ENCODE measurements at places on chromosomes 3 and 15.

DNA sequence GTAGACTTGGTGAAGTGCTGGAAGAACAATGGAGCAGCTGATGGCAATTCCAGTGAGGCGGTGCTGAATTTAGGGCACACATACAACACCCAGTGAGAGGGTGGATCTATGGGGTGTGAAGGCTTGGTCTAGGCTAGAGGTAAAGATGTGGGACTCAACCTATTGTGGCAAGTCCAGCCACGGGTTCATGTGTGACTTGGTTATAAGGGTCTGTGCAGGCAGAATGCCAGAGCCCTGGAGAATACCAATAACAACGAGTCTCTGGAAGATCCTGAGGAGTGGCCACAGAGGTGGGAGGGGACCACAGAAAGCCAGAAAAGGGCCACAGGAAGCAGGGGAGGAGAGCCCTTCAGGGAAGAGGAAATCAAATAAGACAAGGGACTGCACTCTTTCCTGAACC is 55.0 kb downstream of the VGLL4 start:
- no peak for DNase-seq

- no peak for DNase-seq
Observed at GRCh38 chr3:30611613-30612436, 5.4 kb downstream of the TGFBR2 start.

GRCh38 chr3:64299206-64299605 is 73.9 kb upstream of the PRICKLE2 start:
- no peak for DNase-seq

- no peak for DNase-seq
Observed at GRCh38 chr3:142898346-142899213, 9.7 kb upstream of the PCOLCE2 start.

GRCh38 chr3:171149526-171150116 is 123.1 kb upstream of the SLC2A2 start:
- no peak for DNase-seq

DNA sequence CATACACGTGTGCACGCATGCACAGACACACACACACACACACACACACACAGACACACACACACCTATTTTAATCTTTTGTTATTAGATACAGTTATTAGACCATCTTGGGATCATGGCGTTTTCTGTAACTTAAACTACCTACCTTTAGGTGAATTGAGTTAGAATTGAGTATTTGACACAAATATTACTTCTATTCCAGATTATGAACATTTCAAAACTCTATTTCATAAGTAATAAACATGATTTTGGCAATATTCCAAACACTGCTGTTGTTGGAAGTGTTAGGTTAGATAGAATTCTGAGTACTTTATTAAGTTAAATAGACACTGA is 65.6 kb downstream of the GLCE start:
- DNase-seq = no peak

- no peak for DNase-seq
Observed at GRCh38 chr3:107394502-107394901, 17.3 kb downstream of the CCDC54 start.

DNA sequence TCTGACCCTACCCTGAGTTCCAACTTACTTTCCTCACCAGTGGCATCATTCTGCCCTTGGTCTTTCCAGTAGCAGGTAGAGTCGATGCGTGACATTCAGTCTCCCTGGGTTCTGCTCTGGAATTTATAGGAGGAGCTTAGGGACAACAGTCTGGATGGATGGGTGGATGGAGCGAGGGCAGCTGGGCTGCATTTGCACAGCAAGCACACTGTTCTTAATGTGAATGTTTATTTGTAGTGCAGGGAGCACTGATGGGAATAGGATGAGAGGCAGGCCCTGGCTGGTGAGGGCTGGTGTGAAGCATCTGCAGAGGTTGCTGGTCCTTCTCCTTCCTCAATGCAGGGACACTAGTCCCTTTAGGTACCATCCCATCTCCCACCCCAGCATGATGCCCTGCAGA is 176.2 kb downstream of the EPHB1 start:
- no peak for DNase-seq

GRCh38 chr15:82138306-82138705 is 92.5 kb upstream of the MEX3B start:
- no peak for DNase-seq

DNA sequence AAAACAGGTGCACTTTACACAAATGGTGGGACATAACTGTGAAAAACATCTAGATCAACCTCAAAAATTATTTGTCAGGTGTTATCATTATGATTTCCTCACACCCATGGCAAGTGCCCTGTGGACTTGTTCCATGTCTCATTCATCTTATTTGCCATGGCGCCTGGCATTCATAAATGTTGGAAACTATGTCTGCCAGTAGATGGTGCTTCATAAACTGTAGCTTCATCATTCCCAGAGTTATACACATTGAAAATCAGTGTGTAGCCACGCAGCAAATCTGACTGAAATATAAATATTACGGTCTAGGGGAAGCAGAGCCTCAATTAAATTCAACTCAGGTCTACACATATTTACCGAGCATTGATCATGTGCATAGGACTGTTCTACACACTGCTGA is 90.7 kb downstream of the IMPG2 start:
- no peak for DNase-seq

DNA sequence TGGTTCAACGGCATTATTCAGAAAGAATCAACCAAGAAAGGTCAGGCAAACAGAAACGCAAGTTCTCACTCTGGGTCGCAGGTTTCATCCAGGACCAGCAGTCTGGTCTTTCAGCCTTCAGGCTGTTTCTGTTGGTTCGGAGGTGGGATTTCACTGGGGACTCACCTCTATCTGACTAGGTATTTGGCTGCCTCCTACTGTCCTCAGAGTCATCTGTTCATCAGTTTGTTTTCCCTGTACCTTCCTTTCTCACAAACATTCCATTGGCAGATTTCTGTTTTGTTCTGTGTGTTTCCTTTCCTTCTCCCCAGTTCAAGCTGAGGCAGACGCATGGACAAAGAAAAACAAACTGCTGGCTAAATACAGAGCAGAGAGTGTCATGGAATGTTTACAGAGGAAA is 1046.6 kb upstream of the CFAP20DC start:
- DNase-seq = no peak

DNA sequence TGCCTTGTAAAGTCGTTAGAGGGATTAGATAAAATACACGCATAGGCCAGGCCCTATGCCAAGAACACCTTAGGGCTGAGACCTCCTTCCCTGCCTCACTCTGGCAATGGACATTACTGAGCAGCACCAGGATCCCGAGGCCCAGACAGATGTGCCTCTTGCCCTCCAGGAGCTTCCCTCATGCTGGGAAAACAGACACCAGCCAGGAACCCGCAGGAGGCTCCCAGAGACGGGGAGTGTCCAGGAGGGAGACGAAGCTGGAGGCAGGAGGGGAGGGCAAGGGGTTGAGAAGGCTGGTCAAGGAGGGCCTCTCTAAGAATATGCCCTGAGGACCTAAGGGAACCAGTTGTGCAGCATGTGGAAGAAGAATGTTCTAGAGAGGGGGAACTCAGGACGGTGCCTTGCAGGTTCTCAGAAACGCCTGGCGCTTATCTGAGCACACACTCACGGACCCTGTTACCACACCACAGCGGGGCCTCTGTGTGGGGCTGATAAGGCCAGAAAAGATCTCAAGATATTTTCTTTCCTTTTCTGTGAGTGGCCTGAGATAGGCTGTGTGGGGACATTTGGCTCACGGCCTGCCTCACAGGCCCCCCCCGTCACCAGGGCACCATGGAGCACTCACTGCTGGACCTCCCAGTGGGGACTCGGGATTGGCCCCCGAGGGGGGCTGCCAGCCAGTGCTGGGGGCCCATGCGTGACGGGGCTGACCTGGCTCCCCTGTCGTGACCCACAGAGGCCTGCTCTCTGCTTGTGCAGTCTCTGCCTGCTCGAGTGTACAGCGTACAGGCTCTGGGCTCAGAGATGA is 22.0 kb upstream of the CYP11A1 start:
- no peak for DNase-seq

GRCh38 chr15:28129231-28129848 is 30.2 kb upstream of the OCA2 start:
- no peak for DNase-seq

GRCh38 chr3:57046101-57046765 is 14.2 kb upstream of the SPATA12 start:
- DNase-seq = no peak

GRCh38 chr15:96948981-96949380 is 618.5 kb downstream of the NR2F2 start:
- no peak for DNase-seq

DNA sequence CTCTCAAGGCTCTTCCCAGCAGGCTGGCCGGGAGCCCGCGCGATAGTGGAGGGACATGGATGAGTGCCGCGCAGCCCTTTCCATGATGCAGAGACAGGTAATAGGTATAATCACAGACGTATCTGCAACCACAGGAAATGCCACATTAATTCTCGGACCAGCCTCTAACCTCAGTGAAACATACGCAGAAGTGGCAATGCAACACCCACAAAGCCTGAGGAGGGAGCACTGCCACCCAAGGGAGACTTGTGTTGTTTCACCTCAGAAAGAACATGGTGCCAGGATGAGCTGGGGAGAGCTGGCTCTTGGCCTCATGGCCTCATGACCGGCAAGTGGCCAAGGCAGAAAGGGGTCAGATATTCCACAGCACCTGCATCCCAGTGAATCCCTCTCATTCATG is 39.0 kb downstream of the PGPEP1L start:
- no peak for DNase-seq

DNA sequence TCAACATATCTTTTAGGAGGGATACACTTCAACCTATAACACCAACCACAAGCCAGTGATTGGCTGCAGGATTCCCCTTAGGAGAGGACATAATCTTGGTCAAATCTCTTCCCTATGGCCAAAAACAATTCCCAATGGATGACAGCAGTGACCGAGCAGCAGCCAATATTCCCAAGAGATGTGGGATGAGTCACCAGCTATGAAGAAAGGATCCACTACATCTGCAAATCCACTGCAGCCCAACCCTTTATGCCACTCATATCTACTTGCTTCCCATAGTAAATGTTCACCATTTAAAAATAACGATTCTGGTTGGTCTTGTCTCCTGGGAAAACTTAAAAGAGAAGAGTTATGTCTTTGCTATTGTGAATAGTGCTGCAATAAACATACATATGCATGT is 4.5 kb upstream of the IQCF5 start:
- DNase-seq = no peak

- peak; percentile 98 for DNase-seq
Observed at GRCh38 chr15:66803182-66803729, 101.2 kb downstream of the SMAD6 start.

- no peak for DNase-seq
Observed at GRCh38 chr3:136038668-136039067, 73.1 kb downstream of the PPP2R3A start.

DNA sequence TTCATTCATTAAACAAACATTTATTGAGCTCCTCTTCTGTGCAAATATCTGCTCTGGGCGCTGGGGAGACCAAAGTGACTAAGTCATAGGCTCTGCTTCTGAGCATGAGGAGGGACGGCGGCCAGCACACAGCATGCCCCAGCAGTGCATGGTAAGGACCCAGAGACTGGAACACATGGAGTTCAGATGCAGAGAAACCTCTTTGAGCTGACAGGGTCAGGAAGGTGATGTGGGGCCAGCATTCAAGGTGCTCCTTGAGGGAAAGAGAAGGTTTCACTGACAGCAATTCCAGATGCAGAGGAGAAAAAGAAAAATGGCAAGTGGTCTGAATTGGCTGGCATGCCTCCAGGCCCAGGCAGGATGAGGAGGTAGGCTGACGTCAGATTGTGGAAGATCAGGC is 234.5 kb downstream of the UACA start:
- no peak for DNase-seq

DNA sequence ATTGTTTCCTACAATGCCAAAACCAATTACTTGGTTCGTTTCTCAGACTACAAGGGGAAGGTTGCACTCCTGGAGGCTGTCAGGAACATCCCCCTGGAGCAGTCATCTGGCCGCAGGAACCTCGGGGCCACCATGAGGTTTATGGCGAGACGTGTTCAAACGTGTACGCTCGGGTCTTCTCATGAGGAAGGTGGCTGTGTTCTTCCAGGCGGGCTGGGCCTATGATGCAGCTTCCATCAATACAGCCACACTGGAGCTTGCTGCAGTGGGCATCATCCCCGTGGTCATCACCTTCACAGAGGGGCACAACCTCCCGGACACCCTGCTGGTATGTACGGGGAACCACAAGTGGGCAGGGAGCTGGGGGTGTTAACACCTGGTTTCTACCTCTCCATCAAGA is 94.5 kb upstream of the COL6A5 start:
- DNase-seq = no peak

GRCh38 chr15:67227431-67227830 is 27.0 kb downstream of the AAGAB start:
- DNase-seq = no peak

GRCh38 chr3:171825222-171825828 is 15.0 kb upstream of the PLD1 start:
- DNase-seq = no peak

GRCh38 chr3:38107911-38108648 is 28.8 kb downstream of the ACAA1 start:
- no peak for DNase-seq

DNA sequence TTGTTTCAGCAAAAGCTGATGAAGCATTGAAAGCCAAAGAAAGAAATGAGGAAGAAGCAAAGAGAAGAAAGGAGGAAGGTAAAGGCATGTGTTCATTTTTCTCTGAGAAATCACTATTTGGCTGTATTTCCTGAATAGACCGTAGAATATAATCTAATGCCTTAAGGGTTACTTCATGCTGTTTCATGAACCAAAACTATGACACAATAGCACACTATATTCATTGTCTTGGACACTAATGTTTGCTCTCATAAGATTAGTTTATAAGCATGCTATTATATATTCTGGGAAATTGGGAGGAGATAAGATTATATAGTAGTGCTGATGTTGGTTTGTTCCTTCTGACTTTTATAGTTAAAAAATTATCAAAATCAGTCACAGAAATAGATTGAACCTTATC is 110.1 kb upstream of the MLF1 start:
- no peak for DNase-seq

- no peak for DNase-seq
Observed at GRCh38 chr3:42009456-42009855, 47.6 kb upstream of the ULK4 start.

DNA sequence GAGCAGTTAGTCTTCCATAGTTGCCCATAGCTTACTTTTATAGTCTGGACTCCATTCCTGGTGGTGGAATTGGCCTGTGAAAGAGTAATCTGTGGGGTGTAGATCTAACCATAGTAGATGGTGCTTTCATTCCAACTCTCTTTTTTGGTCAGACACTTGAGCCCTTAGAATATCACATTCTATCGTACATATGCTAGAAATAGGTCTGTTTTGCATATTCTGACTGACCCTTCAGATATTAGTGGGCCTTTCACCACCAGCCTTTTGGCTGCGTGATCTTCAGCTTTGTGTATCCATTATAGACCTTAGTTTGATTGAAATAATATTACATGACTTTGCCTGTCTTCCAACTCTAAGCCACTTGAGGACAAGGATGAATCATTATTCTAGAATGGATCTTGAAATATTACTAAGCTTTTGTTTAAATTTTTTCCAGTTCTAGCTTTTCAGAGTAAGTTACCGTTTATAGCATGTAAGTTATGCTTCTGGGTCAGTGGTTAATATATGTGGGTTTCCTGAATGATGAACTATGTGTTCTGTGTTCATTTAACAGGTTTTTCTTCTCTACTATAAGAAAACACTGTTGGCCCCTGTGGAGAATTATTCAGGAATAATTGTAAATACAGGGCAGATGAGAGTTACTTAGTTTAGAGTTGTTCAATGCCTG is 8.7 kb downstream of the RAB7A start:
- no peak for DNase-seq

Data from HS-27A (cell line).